Esophagus squamous epithelium (tissue), 5 donors: ENCODE measurements at places on chromosomes 13 and 19. TPM values are rescaled to one million over a fixed set of nuclear protein-coding genes. Genes with fewer than 3 reads are reported as not detected.
A peak's percentile ranks its signal among the peaks of the same experiment; 100 is the strongest.

SRRM5 gene
- not detected for total RNA-seq

- DNase-seq: peak; percentile 75
Measured at GRCh38 chr19:18007917-18008673, at the start of gene ARRDC2. Gene ARRDC2 (plus strand): TSS chr19:18008170. CDS start chr19:18008311, 141 bp downstream.

GRCh38 chr19:40270362-40271089 lies 14.6 kb downstream of the AKT2 start:
- no peak for DNase-seq

GRCh38 chr13:109646423-109646822 lies 140.0 kb downstream of the IRS2 start:
- no peak for DNase-seq

- DNase-seq: no peak
Measured at GRCh38 chr19:39397360-39398296, 6.5 kb downstream of the MED29 start.

GRCh38 chr13:34640179-34640992 lies 301.7 kb upstream of the NBEA start:
- no peak for DNase-seq
